ENCODE measurements at places on chromosomes 12 and 14.
A peak's percentile ranks its signal among the peaks of the same experiment; 100 is the strongest.

GRCh38 chr12:8665759-8666158 lies 3.1 kb upstream of the MFAP5 start:
- DNase-seq = peak; percentile 84

GRCh38 chr14:72060917-72061316 lies 128.7 kb downstream of the RGS6 start:
- DNase-seq = no peak

DNA sequence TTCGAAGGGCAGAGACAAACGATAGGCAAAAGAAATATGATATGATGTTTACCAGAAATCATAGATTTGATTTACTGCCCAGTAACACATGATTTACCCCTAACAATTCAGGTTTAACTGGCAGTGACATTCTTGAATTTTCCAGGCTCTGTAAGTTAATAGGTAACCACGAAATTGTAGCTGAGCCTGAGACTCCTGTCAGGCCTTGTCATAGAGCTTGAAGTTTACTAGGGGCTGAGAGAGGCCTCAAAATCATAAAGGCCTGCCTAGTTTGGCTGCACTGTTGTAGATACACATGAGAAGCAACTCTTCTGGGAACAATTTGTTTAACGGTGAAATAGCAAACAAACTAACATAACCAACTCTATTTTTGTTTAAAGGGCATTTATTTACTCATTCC lies 3.3 kb downstream of the ERP27 start:
- DNase-seq = no peak

- no peak for DNase-seq
Measured at GRCh38 chr14:74801396-74801795, 38.3 kb downstream of the YLPM1 start.

DNA sequence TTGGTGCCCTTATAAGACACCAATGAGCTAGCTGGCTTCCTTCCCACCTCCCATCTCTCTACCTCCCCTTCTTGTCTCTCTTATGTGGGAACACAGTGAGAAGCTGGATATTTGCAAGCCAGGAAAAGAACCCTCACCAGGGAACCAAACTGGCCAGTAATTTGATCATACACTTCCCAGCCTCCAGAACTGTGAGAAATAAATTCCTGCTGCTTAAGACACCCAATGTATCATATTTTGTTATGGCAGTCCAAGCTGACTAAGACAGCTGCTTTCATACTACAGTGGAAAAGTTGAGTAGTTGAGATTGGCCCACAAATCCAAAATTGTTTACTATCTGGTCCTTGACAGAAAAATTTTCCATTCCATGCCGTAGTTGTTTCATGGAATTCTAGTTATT lies 269.0 kb downstream of the KCNH5 start:
- DNase-seq = no peak

GRCh38 chr14:52801014-52801712 lies 9.8 kb upstream of the GNPNAT1 start:
- peak; percentile 94 for DNase-seq

- peak; percentile 51 for DNase-seq
Measured at GRCh38 chr14:61609191-61609843, 86.0 kb upstream of the HIF1A start.

- DNase-seq = no peak
Measured at GRCh38 chr14:96130391-96130790, 74.2 kb upstream of the BDKRB2 start.

DNA sequence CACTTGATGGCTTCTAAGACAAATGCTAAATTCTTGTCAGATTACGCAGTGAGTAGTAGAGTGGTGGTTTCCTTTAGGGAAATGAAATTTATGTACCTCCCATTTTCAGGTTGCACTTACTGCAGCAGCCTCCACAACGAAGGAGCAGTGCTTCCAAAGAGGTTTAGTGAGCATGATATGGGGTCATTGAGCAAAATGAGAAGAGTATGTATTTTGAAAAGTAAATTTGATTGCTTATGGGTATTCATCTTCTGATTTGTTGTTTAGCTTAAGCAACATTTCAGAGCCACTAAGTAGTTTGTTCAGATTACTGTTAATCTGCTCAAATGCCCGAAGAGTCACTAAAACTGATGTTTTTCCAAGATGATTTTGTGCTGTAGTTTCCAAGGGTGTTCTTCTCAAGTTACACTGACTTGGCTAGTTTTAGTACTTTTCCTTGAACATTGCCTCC lies 493.6 kb downstream of the PCNX1 start:
- DNase-seq = no peak

- no peak for DNase-seq
Measured at GRCh38 chr14:63436286-63437098, 106.7 kb downstream of the PPP2R5E start.

DNA sequence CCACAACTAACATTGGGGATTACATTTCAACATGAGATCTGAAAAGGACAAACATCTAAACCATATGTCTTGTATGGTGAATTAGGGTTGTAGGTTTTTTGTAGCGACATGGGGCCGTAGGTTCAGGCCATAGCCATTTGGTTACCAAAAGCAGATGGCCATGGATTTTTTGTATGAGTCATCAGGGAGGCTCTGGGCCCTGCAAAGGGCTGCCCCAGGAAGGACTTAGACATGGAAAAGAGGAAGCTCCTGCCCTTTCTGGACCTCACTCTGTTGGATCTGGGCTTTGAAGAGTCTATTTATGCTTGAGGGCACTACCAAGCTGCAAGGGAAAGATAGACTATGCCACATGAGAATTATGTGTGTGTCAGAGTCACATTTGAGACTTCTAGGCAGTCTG lies 89.3 kb upstream of the DHRS4 start:
- no peak for DNase-seq

DNA sequence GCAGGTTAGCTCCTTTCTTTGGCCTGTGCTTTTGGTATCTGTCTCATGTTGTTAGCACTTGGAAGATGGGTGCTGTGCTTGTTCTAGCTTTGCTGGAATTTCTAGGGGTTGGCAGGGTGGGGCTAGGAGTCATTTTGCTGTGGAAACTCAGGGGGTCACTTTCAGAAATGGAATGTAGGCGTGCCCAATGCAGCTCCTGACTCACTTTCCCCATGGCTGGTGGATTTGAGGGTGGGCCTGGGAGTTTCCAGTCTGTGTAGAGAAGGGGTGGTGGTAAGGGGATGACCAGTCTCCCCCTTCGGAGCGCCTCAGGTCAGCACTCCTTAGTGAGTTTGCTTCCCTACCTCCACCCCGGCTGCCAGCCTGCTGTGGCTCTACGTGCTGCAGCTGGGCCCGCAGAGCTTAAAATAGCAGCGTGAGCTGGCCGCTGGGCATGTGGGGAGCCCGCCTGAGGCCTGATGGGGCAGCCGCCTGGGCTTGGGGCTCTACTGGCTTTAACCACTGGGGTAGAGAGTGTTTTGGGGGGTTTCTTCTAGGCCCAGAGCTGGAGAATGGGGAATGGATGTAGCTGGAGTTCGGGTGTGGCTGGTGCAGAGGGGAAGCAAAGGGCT lies 108.2 kb downstream of the TSPAN9 start:
- DNase-seq = no peak

DNA sequence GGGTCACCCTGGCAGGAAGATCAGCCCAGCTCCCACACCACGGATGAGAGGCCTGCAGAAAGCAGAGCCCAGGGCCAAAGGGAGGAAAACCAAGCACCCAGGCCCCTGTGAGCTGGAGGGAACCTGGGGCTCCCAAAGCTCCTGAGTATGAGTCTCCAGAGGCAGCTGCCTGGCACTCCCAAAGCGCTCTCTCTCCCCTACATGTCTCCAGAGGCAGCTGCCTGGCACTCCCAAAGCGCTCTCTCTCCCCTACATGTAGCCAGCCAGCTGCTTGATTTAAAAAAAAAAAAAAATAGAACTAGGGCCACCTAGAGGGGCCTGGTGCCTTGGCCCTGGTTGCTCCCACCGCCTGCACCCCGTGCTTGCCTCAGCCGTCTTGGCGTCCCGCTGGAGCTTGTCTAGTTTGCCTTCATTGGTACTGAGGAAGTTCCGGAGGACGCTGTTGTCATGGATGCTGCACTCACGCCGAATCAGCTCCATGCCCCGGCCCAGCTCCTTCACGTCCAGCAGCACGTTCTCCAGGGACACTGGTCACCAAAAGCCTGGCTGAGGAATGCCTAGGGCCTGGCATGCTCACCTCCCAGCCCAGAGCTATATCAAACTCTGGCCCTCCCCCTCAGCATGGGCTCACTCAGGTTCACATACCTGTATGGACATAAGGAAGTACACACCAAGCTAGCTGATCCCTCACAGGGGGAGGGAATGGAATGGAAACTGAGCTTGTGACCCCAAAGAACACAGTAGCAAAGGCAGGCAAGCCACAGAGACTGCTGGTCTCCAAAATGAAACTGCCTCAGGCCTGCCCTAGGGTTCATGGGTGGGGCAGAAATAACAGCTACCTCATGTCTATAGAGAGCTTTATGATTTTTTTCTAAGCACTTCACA lies 24.7 kb downstream of the PRPF40B start:
- no peak for DNase-seq

- DNase-seq = peak; percentile 17
Measured at GRCh38 chr12:4700621-4701026, 19.6 kb upstream of the GALNT8 start.

- DNase-seq = peak; percentile 99
Measured at GRCh38 chr12:62724947-62725451, 210.0 kb downstream of the PPM1H start.

DNA sequence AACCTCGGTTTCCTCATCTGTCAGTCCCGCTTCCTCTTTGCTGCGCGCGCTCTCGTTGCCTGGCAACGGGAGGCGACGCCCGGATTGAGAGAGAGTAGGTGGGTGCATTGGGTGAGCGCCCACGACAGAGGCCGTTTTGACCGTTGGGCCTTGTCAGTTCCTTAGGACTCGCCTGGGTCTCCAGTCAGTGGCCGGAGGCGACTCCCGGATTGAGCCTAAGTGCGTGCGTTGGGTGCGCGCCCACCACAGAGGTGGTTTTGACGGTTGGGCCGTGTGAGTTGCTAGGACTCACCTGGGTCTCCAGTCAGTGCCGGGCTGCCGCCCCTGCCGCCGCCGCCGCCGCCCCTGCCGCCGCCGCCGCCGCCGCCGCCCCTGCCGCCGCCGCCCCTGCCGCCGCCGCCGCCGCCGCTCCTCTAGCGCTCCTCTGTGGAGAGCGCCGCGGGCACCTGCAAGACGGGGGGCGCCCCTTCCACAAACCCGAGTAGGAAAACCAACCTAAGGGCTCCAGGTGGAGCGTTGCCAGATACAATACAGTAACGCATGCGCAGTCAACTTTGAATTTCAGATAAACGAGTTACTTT lies 37.2 kb downstream of the APOBEC1 start:
- DNase-seq = no peak

GRCh38 chr12:43308776-43309175 lies 243.2 kb downstream of the ADAMTS20 start:
- DNase-seq = no peak

GRCh38 chr12:117365049-117365616 lies 3.7 kb upstream of the NOS1 start:
- DNase-seq = no peak

- peak; percentile 95 for DNase-seq
Measured at GRCh38 chr12:6430124-6430989, 14.4 kb upstream of the CD27 start.

DNA sequence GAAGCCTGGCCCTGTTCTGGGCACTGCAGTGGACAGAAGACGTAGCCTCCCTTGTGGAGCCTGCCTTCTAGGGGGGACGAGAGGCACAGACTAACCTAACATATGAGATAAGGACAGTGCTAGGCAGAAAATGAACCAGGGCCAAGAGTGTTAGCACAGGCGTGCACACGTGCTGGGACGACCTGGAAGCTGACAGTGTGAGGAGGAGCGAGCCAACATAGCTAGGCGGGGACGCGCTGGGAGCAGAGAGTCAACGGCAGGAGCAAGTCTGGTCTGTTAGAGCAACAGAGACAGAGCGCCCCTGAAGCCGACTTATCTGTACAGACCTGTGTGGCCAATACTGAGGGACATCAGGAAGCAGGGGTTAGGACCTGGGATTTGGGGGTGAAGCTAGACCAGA lies 8.0 kb downstream of the PXMP2 start:
- no peak for DNase-seq

- DNase-seq = no peak
Measured at GRCh38 chr14:58693048-58693447, 55.3 kb downstream of the DACT1 start.

DNA sequence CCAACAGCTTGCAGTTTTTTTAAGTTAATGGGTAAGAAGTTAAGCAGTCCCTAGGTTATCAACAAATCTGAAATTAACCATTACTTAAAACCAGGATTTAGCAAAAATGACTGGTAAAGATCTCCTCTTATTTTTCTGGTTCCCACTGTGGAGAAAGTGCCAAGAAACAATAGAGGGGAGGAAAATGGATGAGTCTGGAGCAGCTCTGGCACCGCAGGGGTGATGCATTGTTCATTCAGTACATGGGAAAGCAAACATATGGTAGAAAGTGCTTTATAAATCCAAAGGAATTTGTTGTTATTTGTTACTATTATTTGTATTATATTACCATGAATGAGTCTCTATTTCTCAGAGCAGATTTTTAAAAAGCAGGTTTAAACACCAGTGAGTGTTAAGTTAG lies 92.2 kb downstream of the DYRK2 start:
- DNase-seq = peak; percentile 39

GRCh38 chr12:2667716-2668440 lies 126.9 kb upstream of the FKBP4 start:
- no peak for DNase-seq

DNA sequence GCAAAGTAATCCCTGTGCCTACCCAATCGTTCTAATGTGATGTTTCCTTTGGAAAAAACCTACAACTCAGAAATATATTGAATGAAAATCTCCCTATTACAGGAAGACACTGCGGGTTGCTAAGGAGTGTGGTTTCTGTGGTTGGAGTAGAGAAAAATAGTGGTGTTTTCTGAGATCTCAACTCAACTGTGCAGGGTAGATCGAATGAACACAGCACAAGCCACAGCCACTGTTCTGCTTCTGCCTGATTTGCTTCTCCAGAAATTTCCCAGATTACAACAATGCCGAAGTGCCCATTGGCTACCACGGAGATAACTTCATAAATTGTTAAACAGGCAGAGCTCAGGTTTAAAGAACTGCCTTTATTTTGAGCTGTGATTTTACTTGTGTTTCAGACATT lies 480.4 kb downstream of the DIO2 start:
- DNase-seq = peak; percentile 50

DNA sequence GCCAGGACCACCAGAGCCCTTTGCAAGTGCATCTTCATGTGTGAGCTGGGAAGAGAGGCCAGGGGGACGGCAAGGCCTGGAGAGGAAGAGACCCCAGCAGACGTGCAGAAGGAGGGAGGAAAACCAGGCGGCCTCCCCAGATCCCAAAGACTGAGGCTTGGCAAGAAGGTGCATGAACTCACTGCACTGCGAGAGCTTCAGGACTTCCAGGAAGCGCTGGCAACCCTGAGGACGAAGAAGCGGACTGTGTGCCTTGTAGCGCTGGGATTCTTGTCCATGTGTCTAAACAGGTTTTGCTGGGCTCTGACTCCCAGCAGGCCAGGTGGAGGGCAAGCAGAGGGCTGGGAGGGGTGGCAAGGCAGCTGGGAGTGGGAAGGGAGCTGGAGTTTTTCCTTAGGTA lies 939 bp downstream of the TGFB3 start:
- no peak for DNase-seq
